Right lung (tissue), 10 donors: ENCODE measurements at places on chromosomes 1 and 21.
A peak's percentile ranks its signal among the peaks of the same experiment; 100 is the strongest.

DNA sequence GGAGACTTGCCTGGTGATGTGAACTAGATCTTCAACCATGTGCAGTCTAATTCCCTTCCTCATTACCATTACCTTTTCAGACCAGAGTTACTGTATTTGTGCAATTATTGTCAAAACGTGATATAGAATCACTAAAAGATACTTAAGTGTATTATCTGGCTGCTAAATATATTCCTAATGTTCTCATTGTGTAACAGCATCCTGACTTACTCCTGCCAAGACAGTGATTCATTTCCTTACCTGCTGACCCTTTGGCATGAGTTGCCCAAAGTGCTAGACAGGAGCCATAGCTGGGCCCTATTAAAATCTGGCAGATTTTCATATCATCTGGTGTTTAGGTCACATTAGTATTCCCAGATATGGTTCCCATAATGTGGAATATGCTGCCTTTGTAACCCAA, 598.3 kb upstream of the CAMK1G start:
- no peak for DNase-seq

DNA sequence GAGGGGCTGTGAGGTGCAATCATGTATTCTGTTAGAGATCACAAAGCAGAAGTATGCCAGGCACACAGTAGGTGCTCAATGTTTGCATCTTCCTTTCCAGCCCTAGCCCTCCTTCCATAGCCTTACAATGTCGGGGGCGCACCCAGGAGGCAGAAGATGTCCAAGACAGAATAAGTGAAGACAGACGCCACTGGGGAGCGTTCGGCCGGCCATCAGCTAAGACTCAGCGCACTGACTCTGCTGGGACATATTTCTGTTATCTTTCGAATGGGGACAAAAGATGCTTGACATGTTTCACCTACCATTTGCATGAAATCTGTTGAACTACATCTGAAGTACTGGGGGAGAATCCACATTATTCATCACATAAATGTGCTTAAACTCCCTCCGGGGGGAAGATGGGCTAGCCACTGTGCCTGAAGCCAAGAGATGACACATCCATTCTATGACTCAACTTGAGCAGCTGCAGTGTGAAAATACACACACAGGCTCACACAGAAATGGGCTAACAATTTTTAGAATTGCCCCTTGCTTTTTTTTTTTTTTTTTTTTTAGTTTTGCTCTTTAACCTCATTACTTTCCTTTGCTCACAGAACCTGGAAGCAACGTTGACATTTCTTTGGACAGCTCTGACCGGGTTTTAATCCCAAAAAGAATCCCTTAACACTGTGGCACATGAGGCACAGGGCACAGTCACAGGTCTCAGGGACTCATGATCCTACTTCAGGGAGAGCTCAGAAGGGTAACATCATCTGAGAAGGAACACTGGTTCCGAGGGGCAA, 7.9 kb downstream of the TIAM1 start:
- no peak for DNase-seq

DNA sequence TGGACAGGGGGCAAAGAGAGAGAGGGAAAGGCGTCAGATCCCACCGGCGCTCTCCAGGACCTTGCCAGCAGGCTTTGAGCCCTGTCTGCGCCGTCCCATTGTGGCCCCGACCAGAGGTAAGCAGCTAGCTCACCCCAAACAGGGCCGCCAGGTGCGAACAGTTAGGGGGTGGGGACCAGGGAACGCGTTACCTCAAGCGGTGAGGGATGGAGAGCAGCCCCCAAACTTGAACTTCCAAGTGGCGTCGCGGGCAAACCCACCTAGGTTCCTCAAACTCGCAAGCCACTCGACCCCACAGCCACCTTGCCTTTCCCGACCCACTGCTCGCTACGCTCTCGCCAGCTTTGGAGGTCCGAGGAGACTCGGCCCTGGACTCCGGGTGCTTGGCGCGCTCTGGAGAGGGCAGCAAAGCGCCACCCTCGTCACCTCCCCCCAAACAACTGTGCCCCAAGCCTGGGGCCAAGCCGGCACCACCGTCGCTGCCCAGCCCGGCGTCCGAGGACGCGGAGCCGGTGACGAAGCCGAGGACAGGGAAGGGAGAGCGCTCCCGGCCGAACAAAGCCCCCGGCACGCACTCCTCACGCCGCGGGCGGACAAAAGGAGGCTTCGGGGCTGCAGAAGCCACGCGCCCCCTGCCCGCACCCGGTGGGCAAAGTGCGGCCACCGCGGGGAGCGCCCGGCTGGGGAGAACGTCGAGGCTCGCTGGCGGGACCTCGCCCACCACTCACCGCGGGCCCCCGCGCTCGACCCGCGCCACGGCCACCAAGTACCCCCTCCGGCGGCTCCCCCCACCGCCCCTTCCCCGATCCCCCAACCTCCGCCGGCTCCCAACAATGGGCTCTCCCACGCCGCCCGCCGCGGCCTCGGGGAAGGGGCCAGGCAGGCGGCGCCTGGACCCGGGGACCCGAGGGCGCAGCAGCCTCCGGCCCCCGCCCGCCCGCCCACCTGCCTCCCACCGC, 976 bp downstream of the SSBP3 start:
- DNase-seq = no peak

DNA sequence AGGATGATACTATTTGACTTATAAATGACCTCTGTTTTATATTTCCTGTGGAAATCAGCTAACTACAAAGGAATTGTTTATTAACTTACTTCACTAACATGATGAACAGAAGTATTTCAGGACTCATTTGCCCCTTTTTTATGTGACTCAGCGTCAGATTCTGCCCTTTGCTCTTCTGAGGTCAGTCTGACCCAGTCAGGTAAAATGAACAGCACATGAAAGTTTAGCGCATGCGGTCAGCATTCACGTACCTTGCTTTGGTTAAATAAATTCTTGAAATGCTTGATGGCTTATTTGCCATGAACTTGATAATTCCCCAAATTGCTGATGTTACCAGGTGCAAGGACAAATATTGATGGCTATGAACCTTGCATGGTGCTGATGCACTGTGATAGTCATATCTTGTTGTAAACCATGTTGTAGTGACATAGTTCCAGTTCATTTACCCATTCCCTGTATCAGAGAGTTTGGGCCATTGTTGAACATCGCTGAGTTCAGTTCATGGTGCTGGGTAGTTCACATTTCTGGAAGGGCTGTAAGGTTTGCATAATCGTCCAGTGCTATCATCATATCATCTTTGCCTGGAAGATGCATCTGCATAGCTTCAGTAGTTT, 133.4 kb downstream of the NFIA start:
- no peak for DNase-seq

GRCh38 chr1:167643441-167643840, 13.4 kb downstream of the RCSD1 start:
- no peak for DNase-seq

DNA sequence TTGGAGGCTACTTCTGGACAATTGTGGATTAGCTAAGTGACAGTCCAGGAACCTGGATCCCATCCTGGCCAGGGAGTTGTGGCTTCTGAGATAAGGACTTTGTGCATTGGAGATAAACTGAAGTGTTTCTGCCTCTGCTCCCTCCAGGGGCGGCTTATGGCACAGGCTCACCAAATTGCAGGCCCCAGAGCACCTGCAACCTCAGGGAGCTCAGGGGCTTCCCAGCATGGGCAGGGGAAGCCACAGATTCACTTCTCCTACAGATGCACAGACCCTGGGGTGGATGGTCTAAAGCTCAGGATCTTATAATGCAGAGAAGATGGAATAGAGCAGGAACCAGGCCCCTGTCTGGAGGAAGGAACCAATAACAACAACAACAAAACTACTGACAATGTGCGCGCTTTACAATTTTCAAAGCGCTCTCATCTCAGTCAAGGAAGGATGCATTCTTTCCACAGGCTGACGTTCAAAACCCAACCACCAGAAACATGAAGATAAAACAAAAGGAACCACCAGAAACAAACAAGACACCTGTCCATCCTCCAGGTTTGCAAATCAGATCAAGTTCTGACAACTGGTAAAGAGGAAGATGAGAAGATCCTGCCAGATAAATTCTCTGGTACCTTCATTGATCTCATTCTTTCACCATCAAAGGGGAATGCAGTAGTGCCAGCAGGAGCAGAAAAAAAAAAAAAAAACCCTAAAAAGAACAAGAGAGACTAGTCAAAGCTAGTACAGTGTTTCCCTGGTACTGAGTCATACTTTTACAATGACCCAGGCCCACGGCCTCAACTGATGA, 121.0 kb upstream of the IRF2BP2 start:
- no peak for DNase-seq

- DNase-seq = no peak
These were observed 54.9 kb downstream of the PATJ start for GRCh38 chr1:61797045-61797755.

GRCh38 chr1:215777370-215777925, 210.3 kb downstream of the KCTD3 start:
- no peak for DNase-seq

DNA sequence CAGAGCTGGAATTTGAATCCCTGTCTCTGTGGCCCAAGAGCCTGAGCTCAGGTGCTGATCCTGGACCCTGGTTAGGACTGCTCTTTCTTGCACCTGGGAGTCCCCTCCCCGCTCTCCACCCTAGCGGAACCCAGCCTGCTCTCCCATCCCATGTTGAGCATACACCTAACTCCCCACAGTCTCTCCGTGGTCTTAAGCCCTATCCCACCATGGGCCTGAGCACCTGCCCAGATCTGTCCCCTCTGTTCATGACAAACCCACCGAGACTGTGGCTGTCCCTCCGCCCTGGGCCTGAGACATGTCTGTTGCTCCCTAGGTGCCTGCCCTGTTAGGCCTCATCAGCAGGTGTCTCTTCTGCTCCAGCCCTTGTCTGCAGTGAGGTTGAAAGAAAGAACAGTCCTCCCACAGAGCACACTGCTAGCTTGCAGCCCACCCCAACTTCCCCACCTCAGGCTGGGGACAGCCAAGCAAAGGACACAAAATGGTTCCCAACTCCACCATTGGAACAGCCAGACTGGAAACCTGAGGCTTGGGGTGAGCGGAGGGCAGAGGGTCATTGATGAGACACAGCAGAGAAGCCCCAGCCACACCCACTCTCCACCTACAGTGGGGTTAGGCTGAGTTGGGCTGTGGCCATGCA, 118.5 kb downstream of the MATN1 start:
- no peak for DNase-seq

GRCh38 chr1:74395571-74395970, 116.8 kb downstream of the LRRC53 start:
- DNase-seq = no peak

DNA sequence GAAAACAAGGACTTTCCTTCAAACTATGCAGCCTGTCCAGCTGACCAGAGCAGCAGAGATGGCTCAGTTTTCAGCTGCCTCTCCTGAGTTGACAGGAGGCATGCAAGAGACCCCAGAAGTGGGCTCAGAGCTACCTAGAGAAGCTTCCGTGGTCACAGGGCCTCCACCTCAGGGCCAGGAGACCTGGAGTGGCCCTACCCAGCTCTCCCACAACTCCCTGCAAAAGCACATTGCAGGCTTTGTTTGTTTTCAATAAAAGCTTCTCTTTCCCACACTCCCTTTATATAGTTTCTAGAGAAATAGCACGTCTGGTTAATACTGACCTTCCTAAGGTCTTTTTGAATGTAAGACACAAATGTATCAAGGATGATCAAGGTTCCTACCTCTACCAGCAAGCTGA, 40.1 kb downstream of the RRAGC start:
- DNase-seq = no peak

GRCh38 chr1:160776178-160776577, 19.8 kb upstream of the LY9 start:
- DNase-seq = no peak

DNA sequence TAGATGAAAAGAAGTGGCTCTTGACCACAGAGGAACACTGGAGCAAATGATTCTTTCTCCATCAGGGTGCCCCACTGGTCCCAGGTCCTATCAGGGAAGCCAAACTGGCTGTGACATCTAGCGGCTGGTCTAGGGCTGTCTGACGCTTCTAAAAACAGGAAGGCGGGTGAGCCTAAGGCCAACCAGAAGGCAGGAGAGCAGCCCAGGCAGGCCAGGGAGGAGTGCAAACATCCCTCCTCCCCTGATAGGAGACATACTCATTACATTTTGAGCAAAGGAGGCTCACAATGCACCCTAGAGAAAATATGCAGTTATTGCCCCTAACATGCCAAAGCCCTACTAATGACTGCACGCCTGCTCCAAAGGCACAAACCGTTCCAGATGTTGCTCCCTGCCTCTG, 10.4 kb upstream of the FOXE3 start:
- peak; percentile 49 for DNase-seq

DNA sequence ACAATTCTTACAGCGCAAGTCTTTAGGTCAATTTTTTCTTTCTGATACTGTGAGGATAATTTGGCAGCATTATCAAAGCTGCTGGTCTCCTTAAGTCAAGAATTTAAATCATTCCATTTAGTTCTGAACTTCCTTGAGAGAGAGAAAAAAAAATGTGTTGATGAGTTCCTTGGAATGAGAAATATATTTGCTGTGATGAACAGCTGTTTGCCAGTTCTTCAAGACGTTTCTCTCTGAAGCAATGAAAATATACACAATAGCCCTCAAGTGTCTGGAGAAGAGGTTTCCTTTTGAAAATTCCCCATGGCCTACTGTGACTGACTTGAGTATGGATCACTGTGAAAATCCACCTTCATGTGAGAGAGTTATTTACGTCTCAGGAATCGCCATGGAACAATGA, 31.0 kb upstream of the TADA1 start:
- DNase-seq = no peak

DNA sequence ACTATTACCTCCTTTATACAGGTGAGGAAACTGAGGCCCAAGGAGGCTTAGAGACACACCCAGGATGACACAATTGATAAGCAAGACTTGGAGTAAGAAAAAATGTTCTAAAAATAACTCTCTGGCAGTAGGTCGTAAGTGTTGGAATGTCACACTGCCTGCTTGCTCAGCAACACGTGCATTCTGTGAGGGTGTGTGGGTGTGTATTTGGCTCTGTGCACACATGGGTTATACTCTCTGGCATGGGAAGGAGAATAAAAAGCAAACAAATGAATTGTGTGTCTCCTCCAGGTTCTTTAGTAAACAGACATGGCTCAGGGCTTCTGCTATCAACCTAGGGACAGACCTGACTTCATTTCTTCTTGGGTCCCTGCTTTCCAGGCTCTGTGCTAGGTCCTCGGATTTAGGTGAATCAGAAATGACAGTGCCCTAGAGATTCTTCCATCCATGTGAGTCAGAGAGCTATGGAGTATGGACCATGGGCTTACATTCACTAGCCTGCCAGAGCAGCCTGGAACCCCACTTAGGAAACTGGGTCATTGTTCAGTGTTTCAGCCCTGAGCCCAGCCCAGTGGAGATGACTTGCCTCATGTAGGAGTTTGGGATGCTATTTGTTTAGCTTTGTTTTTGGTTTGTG, 72.4 kb downstream of the ELAVL4 start:
- DNase-seq = peak; percentile 4
